Central memory CD4-positive, alpha-beta T cell (primary cell): ENCODE measurements at places on chromosomes 6 and 20.

DNA sequence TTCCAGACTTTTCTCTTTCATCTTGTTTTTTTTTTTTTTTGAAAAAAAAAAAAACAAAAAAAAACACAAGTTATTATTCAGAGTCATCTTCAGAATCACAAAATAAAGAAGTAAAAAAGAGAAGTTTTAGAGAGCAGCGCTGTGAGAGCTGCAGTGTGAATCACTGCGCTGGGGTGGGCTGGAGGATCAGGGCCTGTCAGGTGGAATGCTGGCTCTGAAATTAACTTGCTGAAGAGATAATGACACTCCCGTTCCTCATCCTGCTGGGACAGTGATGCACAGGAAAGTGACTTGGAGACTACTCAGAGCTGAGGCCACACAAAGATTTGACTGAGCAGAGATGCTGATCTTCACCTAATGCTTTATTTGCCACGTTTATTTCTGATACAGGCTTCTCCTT is 42.7 kb upstream of the CLDN20 start:
- no peak for DNase-seq

DNA sequence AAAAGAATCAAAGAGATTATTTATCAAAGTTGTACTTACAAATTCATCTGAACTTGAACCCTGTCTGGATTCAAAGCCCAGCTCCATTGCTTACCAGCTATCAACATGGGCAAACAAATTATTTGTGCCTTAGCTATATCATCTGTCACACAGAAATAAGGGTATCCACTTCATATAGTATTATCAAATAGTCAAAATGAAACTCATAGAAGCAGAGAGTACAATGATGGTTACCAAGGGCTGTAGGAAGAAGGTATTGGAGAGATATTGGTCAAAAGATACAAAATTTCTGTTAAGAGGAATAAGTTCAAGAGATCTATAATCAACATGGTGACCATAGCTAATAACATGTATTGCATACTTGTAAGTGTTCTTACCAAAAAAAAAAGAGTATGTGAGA is 87.8 kb upstream of the CCDC28A start:
- DNase-seq: no peak

DNA sequence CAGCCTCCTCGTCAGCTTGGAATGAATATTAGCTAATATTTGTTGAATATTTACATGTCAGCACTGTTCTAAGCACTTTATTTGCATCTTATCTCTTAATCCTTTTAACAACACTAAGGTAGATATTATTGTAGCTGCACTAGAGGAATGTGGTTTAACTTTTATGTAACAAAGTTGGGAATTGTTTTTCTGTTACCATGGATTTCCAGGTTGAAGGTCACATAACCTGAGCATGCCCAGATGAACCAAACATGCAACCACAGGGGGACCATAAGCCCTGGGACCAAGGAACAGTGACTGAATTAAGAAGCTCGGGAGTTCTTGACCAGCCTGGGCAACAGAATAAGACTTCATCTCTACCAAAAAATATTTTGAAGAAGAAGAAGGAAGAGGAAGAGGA is 29.1 kb upstream of the YWHAB start:
- no peak for DNase-seq

- DNase-seq: no peak
These were observed 126.1 kb upstream of the RPS6KA2 start for GRCh38 chr6:166752928-166753721.
